ENCODE measurements at places on chromosomes 2 and 18. TPM values are rescaled to one million over a fixed set of nuclear protein-coding genes. Genes with fewer than 3 reads are reported as not detected.

Gene PROKR1
- not detected for total RNA-seq

DNA sequence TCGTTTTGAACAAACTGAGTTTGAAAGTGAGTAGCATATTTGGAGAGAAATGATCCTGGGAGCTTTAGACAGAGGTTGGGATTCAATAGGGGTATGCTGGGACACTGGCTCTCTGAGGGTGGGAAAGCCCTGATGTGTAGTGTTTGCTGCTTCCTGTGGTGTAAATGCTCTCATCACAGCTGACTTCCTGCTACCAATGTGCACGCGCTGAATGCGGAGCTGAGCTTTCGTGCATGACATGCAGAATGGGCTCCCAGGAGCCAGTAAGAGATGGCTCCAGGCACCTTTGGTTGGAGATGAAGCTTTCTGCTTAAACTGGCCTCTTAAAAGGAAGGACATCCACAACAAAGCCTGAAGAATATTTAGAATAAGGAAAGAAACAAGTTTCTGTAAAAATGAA is 224.1 kb upstream of the CCDC150 start:
- H3K4me1 ChIP-seq, result no peaks in the 10 kb centered on the region
- no peak overlapping the region for H3K27ac ChIP-seq
- no peak for DNase-seq
- H3K27me3 ChIP-seq, result no peaks in the 10 kb centered on the region

DNA sequence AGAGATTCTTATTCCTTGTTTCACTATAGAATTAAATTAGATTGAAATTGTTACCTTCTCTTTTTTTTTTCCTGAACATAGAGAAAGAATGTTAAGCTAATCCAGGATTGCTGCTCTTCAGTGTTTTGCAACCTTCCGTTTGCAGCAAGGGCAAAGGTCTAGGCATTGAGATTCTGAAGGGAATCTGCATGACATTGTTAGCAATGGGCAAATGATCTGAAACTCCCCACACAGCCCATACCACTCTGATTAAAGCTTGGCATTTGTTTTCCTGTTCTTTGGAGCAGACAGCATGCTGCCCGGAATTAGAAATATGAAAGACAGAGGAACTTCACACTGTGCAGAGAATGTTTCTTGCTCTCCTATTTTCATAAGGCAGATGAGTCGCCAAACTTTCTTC is 551.8 kb downstream of the SOCS6 start:
- no peak for DNase-seq
- no peaks in the 10 kb centered on the region for H3K27me3 ChIP-seq
- H3K36me3 ChIP-seq, result no peaks in the 10 kb centered on the region

DNA sequence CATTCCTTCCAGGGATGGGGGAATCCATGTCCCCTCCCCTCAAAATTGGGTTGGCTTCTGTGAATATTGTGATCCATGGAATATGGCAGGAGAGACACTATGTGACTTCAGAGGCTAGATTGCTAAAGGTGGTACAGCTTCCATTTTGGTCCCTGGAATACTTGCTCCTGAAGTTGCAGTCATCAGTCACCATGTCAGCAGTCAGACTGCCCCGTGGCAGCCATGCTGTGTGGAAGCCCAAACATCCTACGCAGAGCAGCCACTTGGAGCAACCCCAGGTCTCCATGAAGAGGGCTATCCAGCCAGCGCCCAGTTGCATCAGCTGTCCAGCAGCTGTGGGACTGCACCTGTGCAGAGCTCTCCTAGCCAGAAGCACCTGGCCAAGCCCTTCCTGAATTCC is 15.8 kb upstream of the KDSR start:
- no peak overlapping the region for H3K4me3 ChIP-seq
- H3K4me1 ChIP-seq, result no peaks in the 10 kb centered on the region
- H3K27ac ChIP-seq, result no peak overlapping the region
- no peaks in the 10 kb centered on the region for H3K27me3 ChIP-seq
- no peaks in the 10 kb centered on the region for H3K36me3 ChIP-seq

- no peak for DNase-seq
- no peaks in the 10 kb centered on the region for H3K4me1 ChIP-seq
- no peak overlapping the region for H3K4me3 ChIP-seq
- no peaks in the 10 kb centered on the region for H3K27me3 ChIP-seq
- no peaks in the 10 kb centered on the region for H3K36me3 ChIP-seq
- no peak overlapping the region for H3K27ac ChIP-seq
These were observed 247.9 kb downstream of the CMPK2 start for GRCh38 chr2:6617794-6618193.

- peaks cover 13% of the 10 kb centered on the region for H3K4me1 ChIP-seq
- DNase-seq, result no peak
These were observed 280.9 kb downstream of the NEDD4L start for GRCh38 chr18:58324824-58325480.
